ENCODE measurements at places on chromosomes 7 and 10.

- DNase-seq, result no peak
Observed at GRCh38 chr10:1661859-1662437, 75.4 kb downstream of the ADARB2 start.

- DNase-seq, result no peak
Observed at GRCh38 chr7:55365205-55365674, at the start of gene LANCL2. TSS of gene LANCL2 (plus strand) at chr7:55365337. CDS start at chr7:55366026, 689 bp downstream.

DNA sequence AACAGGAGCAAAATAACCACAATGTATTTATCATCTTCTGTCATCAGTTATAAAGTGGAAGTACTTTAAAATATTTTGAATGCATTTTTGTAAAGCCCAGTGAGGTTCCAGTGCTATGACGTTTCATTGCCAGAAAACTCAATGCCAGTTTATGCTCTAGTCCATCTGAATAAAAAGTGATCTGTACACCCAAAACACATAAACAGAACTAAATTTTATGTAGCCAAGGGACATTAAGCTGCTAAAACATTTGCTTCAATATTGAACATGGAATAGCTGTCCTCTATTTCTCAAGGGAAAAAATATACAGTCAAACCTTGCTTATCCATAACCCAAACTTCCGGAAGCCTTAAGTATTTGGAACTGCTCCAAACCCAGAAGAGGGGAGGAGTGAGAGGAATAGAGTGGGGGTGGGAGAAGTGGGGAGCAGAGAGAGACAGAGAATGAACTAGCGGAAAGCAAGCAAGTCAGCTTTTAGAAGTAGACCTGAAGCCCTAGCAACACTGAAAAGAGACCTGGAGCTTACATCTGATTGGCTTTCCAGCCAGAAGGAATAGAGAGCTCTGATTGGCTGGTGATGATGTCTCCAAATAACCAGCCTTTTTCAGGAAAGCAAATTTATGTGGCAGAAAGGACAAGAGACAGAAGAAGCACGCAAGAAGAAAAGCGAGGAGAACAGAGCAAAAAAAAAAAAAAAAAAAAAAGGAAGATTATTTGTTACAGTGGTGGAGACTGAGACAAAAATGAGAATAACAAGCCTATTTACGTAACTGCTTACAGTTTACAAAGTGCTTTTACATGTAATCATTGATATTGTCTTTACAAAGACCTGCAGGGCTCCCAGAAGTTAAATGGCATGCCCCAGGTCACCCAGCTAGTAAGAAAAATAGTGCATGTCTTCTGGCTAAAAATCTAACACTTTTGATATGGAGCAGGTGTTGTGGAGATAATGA is 196.0 kb downstream of the RNLS start:
- peak; percentile 47 for DNase-seq

GRCh38 chr10:31028081-31028480 is 3.6 kb downstream of the ZNF438 start:
- DNase-seq, result no peak

DNA sequence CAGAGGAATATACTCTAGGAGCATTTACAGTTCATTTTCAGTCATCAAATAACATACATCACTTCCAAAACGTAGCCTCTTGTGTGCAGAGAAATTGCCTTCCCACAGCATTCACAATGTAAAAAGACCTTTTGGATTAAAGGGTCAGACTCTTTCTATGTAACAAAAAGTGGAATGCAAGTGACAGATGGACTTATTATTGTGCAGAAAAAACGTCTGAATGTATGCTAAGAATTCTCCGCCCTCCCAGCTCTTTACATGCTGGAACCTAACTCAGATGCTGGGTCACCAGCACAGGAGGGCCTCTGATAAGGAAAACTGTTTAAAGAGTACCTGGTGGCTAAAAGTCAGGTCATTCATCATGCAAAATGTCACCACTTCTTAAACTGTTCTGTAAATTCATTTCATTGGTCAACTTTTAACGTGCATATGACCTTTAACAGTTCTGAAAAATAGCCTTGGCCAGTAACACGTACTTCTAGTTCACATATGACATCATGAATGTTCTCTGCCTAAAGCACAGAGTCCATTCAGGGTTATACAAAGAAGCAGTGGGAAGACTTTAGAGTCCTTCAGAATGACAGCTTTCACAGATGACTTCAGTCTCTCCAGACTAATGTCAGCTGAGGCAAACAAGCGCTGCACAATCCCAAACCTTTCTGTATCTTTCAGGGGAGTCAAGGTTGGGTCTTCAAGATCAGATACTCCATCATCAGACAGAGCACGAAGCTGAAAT is 58.6 kb downstream of the GSDME start:
- DNase-seq, result no peak

GRCh38 chr10:29604291-29604825 is 30.4 kb downstream of the SVIL start:
- no peak for DNase-seq

- no peak for DNase-seq
Observed at GRCh38 chr10:77416311-77417135, 221.1 kb downstream of the KCNMA1 start.

DNA sequence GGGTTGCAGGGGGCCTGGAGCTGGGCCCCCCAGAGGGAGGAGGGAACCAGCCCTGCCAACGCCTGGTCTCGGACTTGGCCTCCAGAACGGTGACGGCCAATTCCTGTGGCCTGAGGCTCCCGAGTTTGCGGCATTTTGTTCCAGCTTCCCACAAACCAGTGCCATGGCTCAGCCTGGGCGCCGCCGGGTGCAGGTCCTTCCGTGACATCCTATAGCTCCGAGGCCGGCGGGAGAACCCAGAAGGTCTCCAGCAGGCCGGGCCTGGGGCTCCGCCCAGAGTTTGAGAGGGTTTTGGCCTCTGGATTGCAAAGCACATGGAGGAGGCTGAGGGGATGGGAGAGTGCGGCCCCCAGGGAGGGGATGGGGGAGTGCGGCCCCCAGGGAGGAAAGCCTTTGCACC is 92.6 kb downstream of the UNCX start:
- DNase-seq, result no peak

DNA sequence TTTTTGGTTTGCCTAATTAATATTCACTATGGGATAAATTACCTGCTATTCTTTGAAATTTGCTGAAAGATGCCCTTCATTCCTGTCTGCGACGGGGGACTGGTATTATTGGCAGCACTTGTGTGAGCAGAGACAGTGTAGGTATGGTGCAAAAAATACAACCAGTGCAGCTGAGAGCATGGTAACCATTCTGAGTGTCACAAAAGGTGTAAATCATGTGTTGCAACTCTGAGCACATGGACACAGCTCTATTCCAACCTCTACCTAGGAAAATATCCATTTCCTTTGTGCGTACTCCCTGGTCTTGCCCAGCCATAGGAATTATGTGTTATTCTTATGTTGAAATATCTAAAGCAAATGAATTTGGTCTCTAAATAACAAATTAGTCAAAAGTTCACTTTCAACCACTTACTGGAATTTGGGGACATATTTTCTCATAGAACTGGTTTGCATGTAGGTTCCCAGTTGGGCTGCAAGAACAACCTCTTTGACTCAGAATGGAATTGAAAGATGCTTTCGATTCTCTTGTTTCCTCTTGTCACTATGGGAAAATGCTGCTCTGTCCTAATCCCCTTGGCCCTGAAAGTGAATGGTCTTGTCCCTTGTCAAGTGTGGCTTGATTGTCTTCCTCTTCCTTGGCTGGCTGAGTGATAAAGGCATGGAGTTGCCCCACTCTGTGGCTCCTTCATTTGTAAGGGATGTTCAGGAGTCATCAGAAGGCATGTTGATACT is 57.0 kb downstream of the CELF2 start:
- DNase-seq, result no peak

DNA sequence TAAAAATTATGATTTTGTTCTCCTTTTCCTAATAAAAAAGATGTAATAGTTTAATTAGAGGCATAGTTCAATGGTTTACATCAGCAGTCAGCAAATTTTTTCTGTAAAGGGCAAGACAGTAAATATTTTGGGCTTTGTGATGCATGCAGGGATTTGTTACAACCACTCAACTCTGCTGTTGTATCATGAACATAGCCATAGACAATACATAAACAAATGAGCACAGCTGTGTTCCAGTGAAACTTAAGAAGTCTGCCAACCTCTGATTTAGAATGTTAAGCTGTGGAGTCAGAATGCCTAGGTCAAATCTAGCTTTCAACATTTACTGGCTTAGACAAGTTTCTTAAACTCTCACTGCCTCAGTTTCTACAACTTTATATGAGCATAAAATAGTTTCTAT is 31.6 kb downstream of the ASZ1 start:
- DNase-seq, result no peak

- peak; percentile 41 for DNase-seq
Observed at GRCh38 chr10:16521311-16522016, at the start of gene C1QL3. TSS of gene C1QL3 (minus strand) at chr10:16521879. CDS start at chr10:16521065, 814 bp downstream.

DNA sequence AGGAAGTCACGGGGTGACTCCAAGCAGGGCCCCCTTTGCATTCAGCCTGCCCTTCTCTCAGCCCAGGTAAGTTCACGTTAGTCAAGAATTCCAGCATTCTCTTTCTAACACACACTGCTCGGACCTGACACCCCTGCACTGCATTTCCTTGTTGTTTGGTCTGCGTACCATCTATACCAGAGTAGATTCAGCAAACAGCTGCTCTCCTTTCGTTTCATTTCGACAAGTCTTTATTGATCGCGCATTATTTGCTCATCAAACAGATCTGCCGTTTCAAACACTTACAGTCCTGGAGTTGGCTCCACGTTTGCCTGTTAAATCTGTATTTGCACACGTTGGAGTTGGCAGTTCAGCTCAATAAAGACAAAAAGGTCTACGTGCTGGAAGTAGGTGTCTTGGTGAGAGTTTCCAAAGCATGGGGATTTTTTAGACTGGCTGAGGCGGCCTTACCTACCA is 495.1 kb downstream of the RPS24 start:
- DNase-seq, result no peak

GRCh38 chr7:123724817-123725253 is 24.0 kb downstream of the WASL start:
- DNase-seq, result no peak

- DNase-seq, result no peak
Observed at GRCh38 chr7:139866047-139866837, 37.2 kb downstream of the TBXAS1 start.

DNA sequence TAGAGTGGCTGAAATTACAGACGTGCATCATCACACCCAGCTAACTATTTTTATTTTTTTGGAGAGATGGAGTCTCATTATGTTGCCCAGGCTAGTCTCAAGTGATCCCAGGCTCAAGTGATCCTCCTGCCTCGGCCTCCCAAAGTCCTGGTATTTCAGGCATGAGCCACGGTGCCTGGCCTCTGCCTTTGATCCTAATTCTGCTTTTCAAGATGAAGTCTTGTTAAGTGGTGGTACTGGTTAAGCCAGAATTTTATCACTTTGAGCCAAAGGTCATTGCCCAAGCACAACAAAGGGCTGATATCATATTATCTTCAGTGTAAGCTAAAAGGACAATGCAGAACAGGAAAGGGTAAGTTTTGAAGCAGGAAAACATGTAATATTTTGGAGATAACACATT is 64.2 kb downstream of the MYOF start:
- no peak for DNase-seq

DNA sequence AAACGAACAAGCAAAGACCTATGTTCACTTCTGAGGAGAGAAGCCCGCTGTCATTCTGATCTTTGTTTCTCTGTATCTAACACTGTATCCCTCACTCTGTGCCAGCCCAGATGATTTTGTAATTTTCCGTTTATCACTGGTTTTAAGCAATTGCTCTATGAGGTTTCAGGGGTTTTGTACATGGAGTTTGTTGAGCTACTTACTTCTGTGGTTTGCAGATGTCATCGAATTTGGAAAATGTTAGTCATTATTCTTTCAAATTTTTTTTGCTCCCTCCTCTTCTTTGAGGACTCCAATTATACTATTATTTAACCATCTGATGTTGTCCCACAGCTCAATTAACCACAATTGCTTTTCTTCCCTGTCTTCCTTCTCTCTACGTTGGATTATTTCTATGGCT is 650.9 kb upstream of the IGFBP3 start:
- no peak for DNase-seq

DNA sequence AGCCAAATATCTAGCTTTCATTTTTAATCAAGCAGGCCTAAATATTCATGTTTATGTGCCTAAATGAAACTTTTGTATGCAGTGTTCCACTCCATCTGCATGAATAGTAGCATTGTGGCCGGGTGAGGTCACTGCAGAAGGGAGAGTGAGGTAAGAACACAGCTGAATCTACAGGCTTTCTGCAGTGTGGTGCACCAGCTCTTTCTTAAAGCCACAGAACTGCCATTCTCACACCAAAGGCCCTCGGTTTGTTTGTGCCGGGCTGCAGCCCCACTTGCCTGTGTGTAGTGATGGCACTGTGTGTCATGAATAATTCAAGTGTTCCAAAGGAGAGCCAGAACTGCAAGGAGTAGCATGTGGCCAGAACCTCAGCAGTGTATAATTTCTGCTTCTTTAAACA is 204.1 kb downstream of the TRIL start:
- peak; percentile 60 for DNase-seq

DNA sequence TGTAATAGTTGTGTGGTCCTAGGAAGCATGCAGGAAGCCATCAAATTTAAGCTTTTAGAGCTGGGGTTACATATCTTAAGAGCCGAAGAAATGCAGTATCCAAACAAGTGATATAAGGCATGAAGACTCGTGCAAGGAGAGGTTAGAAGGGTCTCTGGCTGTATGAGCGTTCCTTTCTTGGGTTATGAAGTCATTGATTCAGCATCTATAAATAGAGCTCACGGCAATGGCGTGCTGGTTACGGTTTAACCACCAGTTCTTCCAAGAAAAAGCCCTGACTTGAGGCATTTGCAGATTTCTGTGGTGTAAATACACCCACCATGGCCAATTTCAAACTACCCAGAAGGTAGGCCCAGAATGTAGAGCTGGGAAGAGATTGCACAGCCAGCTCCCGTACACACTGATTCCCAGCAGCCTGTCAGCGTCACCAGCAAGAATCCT is 72.0 kb upstream of the KAT6B start:
- no peak for DNase-seq

GRCh38 chr7:158128572-158128971 is 459.1 kb downstream of the PTPRN2 start:
- no peak for DNase-seq

Data from left hindlimb (tissue), 1 donor.